Smooth muscle cell of the brain vasculature (primary cell): ENCODE measurements at places on chromosomes 1 and 21.

DNA sequence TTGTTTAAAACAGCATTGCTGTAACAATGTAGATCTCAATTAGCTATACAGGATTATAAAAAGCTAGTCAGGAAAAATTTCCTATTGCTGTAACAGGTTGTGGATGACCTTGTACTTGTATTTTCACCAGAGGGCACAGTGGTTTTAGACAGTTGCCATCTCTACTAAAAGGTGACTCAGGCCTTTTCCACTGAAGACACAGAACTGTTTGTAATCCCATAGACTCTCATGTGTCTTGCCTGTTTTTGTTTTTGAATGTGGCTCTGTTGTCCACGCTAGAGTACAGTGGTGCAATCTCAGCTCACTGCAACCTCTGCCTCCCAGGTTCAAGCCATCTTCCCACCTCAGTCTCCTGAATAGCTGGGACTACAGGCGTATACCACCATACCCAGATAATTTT lies 5.9 kb downstream of the MTFR1L start:
- DNase-seq = no peak

- DNase-seq = no peak
Observed at GRCh38 chr1:104878203-104878909, 1128.7 kb downstream of the AMY1C start.

- no peak for DNase-seq
Observed at GRCh38 chr1:210415846-210416448, 87.2 kb downstream of the HHAT start.

DNA sequence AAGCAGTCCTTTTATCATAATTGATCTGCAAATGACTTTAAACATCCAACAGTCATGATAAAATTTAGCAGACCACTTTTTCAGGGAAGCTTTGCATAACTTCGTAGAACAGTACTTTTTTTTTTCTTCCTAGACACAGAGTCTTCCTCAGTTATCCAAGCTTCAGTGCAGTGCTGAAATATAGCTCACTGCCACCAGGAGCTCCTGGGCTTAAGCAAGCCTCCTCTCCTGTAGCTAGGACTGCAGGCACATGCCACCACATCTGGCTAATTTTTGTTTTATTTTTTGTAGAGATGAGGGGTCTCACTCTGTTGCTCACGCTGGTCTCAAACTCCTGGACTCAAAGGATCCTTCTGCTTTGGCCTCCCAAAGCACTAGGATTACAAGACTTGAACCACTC lies 3.8 kb downstream of the F13B start:
- no peak for DNase-seq

DNA sequence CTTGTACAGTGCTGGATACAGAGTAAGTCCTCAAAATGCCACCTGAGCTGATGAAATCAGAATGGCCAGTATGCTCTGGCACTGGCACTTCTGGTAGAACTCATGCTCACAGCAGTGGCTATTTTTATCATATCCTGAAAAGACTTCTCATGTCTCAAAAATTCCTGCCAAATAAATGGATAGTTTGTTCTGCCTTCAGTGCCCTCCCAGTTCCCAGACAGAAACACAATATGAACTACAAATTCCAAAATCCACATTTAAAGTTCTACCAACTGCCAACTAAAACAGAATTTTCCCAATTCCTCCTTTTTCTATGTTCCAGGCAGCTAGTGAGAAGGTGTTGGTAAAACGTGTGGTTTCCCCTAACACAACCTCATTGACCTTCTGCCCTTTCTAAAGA lies 51.4 kb upstream of the RGS1 start:
- no peak for DNase-seq

GRCh38 chr1:162561616-162562469 lies at the start of gene UAP1:
Gene UAP1 (plus strand): TSS chr1:162561722. CDS start chr1:162566069, 4,347 bp downstream.
- DNase-seq = no peak

GRCh38 chr1:72936151-72936740 lies 653.9 kb upstream of the NEGR1 start:
- no peak for DNase-seq

DNA sequence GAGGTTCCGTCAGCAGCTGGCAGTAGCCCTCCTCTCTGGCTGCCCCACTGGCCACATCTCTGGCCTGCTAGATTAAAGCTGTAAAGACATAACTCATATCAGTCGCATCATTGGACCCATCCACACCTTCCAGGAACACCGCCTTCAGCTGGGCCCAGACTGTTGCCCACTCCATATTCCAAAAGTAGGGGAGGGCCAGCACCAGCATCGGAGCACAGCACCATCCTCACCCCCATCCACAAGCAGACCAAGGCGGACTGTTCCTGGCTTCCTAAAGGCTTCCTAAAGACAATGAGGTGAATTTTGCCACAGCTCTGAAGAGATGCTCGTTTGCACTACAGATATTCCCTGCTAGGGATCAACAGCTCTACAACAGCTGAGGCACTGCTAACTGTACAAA lies 3.5 kb downstream of the SHISA4 start:
- DNase-seq = no peak

DNA sequence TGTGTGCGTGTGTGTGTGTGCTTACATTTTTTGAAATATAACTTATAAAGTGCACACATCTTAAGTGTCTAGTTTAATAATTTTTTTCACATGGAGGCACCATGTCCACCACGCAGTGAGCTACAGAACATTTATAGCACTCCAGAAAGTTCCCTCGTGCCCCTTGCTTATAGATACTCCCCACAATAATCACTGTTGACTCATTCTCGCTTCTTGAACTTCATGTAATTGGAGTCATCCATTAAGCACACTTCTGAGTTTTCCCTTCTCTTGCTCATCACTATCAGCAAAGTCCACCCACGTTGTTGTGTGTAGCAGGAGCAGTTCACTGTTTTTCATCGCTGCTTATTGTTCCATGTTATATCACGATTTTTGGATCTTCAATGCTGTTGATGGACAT lies 78.4 kb upstream of the DISP3 start:
- no peak for DNase-seq

GRCh38 chr1:35180776-35181374 lies 12.1 kb downstream of the SFPQ start:
- no peak for DNase-seq
